ENCODE measurements at places on chromosomes 16 and 17.

DNA sequence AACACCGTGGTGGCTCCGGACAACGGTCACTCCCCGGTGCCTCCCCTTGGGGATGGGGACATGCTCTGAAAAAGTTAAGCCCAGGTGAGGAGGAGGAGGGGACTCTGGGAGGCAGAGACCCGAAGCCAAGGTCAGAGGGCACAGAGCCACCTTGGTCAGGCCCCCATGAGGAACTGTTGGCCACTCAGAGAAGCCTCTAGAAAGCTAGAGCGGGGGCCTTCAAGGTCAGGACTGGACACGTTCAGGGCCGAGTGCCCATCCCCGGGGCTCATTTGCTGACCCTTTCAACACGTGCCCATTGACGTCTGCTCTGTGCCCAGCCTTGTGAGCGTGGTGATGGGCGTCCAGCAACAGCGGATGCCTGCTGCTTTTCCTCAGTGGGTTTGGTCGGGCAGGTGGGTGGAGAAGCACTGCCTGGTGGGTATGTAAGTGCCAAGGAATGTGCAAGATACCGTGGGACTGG lies 38.2 kb downstream of the HASPIN start:
- no peak for DNase-seq

GRCh38 chr16:89602273-89602951 lies 11.0 kb upstream of the DPEP1 start:
- DNase-seq = peak; percentile 17

GRCh38 chr16:31022544-31023251 lies 10.7 kb upstream of the STX4 start:
- no peak for DNase-seq

- no peak for DNase-seq
Measured at GRCh38 chr17:46817151-46817900, 1.2 kb downstream of the WNT3 start.

DNA sequence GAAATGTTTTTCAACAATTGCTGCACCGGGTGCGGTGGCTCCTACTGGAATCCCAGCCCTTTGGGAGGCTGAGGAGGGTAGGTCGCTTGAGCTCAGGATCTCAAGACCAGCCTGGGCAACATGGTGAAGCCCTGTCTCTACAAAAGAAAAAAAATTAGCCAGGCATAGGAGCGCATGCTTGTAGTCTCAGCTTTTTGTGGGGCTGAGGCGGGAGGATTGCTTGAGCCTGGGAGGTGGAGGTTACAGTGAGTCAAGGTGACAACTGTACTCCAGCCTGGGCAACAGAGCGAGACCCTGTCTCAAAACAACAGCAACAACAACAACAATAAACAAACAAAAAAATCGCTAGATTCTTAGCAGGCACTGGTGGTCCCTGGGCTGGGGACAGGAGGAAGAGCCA lies 28.5 kb downstream of the IL21R start:
- no peak for DNase-seq

DNA sequence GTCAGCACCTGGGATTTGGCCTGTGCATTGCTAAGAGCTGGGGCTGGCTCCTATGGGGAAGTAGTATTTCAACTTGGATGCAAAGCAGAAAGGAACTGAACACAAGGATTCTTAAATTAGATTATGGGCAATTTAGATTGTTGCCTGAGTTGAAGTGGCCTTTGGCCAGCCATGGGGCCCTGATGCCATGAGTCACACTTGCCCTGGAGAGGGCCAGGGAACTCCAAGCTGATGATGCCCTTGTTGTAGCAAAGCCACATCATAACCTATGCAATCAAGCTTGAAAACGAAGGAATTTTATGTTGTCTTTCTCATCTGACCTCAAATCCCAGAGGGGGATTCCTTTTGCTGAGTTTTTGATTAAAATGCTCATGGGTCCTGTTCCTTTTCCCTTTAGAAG lies 3.9 kb upstream of the SPATA32 start:
- DNase-seq = no peak

DNA sequence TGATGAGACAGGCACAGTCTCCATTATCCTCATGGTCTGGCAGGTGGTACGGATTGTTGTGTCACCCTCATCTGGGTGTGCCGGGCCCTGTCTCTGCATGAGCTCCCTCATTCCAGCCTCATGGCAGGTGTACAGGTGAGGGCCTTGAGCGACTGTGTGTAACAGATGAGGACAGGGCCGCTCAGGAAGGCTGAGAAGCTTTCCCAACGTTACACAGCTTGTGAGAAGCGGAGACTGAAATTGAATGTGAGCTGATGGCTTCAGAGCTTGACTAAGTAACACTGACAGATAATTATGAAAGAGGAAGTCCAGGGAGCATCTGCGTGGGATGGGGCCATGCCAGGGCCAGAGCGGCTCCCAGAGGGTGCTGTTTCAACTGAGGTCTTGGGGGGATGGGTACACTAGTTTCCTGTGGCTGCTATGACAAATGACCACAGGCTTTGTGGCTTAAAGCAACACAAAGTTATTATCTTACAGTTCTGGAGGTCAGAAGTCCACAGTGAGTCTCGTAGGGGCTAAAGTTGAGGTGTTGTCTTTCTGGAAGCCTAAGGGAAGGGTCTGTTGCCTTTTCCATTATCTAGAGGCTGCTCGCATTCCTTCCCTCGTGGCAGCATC lies 36.7 kb downstream of the CMIP start:
- DNase-seq = no peak

- no peak for DNase-seq
Measured at GRCh38 chr17:4005296-4006164, 41.3 kb upstream of the ATP2A3 start.

DNA sequence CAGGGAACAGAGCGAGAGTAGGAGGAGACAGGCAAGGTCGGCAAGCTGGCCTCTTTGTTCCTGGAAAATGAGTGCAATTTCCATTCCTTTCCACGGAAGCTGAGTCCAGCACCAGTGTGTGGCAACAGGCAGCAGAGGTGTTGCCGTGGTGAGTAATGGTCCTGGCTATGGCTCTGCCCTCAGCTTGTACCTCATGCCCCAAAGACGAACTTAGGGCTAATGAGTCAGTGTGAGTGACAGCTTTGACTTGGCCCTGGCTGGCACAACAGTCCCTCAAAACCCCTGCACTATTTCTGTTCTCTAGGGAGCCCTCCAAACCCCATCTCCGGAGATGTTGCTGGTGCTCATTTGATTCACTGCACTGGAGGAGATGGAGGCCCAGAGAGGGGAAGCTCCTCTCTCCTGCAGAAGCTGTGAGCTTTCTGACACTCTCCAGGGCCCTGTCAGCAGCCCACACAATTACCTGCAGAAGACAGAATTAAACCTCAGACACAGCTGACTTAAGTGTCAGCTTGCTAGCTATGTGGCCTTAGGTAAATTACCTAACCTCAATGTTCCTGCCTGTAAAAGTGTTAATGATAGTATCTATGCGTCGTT lies 129.9 kb downstream of the TMEM132E start:
- DNase-seq = no peak

GRCh38 chr17:67557052-67557845 lies 160.5 kb upstream of the NOL11 start:
- no peak for DNase-seq

DNA sequence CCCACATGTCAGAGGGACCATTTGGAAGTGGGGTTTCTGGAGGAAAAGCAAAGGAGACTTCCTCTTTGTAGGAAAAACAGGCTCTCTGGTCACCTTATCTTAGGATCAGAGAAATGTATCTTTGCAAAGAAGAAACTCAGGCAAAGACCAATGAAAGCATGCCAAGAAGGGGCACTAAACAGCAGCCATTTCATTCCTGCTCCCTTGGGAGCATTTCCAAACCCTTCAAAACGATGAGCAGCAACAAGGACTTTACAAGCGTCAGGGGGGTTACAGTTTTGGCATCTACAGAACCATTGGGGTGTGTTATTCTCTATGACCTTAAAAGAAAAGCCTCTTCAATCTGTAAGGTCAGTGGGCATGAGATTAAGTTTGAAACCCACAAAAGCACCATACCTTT lies 122.8 kb downstream of the SMG6 start:
- DNase-seq = no peak

DNA sequence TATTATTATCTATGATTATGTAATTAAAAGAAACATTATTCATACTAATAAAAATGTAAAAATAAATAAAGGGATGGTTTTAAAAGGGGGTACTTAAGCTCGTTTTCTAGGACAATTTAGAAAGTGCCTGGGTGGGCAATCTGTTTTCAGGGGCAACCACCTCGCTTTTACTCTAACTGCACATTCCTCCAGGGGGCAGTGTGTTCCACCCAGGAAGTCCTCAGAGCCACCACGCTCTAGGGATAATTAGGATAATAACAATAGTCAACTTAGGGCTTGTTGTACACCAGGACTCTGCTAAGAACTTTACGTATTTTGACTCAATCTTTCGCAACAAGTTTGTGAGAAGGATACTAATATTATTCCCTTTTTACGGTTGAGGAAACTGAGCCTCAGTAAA lies 396.7 kb upstream of the MAF start:
- DNase-seq = no peak

DNA sequence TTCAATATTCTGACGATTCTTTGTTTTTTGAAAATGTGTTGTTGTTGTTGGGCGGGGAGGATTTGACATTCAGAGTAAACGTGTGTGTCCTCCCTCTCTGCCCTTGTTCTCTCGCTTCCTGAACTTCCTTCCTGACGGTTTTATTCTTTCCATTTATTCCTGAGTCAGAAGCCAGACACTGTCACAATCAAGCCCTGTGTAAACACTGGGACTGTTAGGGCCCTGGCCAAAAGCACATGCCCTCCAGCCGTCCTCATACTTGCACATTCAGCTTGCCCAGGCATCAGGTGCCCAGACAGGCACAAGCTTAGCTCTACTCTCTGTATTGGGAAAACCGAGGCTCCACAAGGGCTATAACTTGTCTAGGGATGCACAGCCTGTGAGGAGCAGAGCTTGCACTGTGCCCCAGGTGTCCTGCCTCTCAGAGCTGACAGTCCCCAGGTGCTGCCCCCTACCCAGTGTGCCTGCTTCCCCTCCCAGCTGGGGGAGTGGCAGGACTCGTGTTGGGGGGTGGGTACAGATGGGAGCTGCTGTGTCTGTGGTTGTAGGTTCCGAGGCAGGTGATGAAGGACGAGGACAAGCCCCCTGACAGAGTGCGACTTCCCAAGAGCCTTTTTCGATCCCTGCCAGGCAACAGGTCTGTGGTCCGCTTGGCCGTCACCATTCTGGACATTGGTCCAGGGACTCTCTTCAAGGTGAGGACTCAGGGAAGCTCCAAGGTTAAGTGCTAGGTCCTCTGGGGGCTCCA lies 9.7 kb downstream of the ADGRG3 start:
- no peak for DNase-seq

GRCh38 chr16:83402160-83402814 lies 405.5 kb upstream of the HSBP1 start:
- DNase-seq = no peak

GRCh38 chr16:27284865-27285675 lies 16.5 kb upstream of the NSMCE1 start:
- no peak for DNase-seq

GRCh38 chr17:43332230-43332629 lies 66.6 kb upstream of the ARL4D start:
- no peak for DNase-seq

DNA sequence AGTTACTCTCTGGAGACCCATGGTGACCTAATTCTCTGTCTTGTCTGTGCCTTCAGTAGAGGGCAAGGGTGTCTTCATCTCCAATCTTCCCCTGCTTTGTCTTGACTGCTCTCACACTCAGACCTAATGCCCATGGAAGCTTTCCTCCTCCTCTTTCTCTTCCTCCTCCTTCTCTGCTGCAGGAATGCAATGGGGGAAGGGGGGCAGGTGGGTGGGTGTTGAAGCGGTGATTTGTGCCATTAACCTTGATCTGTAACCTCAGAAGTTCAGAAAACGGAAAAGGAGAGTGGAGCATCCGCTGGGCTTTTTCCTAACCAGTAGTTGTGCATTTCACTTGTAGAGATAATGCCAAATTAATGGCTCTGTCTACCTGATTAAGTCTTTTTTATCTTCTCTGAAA lies 172.3 kb upstream of the CDH11 start:
- DNase-seq = no peak

- DNase-seq = no peak
Measured at GRCh38 chr16:13561291-13562070, 358.5 kb upstream of the ERCC4 start.

GRCh38 chr17:9361188-9361955 lies 214.2 kb downstream of the STX8 start:
- DNase-seq = no peak

DNA sequence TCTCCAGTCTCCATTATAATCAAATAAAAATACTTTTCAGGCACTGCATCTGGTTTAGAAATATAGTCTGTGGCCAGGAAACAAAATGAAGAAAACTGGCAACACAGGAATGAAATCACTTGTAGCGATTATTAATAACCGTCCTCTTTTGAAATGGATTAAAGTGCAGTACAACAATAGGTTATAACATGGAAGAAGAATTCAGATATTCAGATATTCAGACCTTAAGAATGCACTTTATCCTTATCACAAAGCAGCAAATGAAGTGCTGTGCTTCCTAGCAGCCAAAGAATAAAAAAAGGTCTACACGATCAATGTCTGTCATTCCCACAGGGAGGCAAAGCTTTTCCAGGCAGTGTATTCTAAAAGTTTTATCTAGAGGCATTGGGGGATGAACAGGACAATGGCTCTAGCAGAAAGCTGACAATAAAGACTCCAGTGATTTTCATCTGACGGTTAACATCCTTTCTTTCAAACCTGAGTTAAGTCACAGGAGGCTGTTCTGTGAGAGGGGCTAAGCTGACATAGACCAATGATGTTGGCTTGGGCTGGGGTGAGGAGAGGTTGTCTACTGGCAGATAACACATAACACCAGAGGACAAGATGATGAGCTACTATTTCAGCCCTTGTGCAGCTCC lies 259.2 kb downstream of the SLC39A11 start:
- no peak for DNase-seq

DNA sequence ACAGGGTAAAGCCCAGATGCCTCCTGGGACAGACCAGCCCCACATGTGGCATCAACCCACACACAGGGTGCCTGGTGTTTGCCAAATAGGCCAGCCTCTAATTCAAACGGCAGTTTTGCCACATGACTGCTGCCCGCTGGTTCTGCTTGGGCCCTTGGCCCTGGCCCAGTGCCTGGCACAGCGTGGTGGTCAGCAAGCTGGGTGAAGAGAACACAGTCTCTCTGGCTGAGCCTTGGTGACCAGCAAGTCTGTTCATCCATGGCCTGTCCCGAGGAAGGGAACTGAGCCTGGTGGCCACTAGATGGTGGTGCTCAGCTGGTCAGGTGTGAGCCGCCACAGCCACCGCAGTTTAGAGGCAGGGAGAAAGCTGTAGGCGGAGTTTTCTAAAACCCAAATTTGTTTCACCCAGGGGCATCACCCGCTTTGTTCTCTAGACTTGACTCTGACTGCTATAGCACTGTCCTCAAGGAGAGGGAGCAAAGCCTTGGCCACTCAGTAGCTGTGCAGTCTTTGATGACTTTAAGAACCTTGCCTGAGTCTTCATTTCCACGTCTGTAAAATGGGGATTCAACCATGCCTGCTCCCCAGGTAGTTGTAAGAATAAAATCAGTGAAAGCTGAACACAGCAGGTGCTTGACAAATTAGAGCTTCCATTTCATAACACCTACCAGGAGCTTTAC lies 4.7 kb upstream of the GFAP start:
- DNase-seq = no peak
